Left hindlimb (tissue), 1 donor: ENCODE measurements at places on chromosomes 13 and 19.

GRCh38 chr13:36903925-36904595 is 16.0 kb downstream of the SMAD9 start:
- no peak for DNase-seq

GRCh38 chr13:107139006-107139405 is 571.1 kb upstream of the ARGLU1 start:
- DNase-seq = no peak

- no peak for DNase-seq
These were observed 32.7 kb upstream of the SOX1 start for GRCh38 chr13:112034231-112034630.

GRCh38 chr13:86765462-86765861 is 905.7 kb upstream of the SLITRK5 start:
- no peak for DNase-seq

- no peak for DNase-seq
These were observed 35.0 kb downstream of the MYO9B start for GRCh38 chr19:17110599-17110966.

GRCh38 chr13:95456815-95457214 is 95.7 kb upstream of the CLDN10 start:
- DNase-seq = no peak

GRCh38 chr19:4362101-4362828 is 18.9 kb downstream of the MPND start:
- no peak for DNase-seq

DNA sequence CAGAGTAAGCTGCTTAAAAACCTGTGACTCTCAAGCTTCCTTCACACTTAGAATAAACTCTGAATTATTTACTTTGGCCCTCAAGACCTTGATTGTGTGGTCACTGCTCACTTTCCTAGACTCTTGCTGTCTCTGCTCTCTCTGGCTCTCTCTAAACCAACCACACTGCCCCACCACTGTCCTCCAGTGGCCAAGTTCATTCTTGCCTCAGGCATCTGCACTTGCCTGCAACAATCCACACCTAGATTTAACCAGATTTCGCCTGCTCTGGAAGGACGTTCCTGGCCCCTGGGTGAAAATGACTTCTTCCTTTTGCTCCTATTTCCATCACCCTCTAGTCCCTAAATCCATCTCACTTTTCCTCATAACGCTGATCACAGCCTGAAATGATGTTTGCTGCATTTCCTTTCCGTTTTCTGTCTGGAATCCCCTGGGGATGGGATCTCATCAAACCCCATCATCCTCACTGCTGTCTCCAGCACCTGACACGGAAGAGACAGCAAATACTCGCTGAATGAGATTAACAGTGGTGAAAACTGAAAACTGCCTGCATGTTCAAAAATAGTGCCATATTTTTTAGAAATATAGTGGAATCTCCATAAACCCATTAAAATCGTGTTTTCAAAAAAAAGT is 232.6 kb downstream of the UQCRFS1 start:
- no peak for DNase-seq

DNA sequence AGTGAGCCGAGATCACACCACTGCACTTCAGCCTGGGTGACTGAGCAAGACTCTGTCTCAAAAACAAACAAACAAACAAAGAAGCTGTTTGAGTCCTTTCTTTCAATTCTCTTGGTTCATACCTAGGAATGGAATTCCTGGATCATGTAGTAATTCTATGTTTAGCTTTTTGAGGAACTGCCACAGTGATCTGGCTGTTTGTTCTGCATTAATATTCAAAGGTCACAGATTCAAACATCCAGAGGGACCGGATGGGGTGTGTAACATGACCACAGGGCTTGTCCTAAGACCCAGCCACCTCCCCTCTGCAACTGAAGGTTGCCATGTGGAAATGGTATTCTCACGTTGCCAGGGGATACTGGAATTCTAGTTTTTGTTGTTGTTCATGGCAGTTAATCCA is 10.2 kb downstream of the COLGALT1 start:
- no peak for DNase-seq

GRCh38 chr19:11038511-11038910 is 50.8 kb upstream of the LDLR start:
- no peak for DNase-seq

GRCh38 chr13:61795580-61795979 is 379.9 kb upstream of the PCDH20 start:
- DNase-seq = no peak

DNA sequence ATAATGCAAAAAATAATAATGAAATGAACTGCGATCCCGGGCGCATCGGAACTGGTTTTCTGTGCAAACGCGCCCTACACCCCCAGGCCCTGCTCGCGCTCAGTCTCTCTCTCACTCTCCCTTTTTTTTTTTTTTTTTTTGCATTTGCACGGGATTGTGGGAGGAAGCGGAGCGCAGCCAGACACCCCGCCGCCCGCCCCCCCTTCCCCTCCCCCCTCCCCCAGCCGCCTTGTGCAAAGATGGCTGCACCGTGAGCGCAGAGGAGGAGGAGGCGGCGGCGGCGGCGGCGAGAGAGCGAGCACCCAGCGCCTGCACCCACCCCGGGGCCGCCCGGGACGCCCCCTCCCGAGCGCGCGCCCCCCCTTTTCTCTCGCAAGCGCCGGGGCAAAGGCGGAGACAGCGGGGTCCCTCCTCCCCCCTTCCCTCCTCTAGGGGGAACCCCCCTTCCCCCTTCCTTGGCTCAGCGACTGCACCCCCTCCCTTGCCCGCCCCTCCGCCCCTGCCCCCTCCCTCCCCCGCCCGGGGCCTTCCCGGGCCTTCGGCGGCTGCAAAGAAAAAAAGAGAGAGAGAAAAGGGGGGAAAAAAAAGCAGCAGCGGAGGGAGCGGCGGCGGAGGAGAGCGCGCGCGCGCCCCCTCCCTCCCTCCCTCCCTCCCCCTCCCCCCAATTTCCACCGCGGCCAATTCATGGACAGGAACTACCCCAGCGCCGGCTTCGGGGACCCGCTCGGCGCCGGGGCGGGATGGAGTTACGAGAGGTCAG is at the start of gene PRR12:
Gene PRR12 (plus strand): TSS at position 212 of the 760 bp plus-strand sequence. CDS start 473 bp downstream, at position 685.
- DNase-seq = peak; percentile 92

DNA sequence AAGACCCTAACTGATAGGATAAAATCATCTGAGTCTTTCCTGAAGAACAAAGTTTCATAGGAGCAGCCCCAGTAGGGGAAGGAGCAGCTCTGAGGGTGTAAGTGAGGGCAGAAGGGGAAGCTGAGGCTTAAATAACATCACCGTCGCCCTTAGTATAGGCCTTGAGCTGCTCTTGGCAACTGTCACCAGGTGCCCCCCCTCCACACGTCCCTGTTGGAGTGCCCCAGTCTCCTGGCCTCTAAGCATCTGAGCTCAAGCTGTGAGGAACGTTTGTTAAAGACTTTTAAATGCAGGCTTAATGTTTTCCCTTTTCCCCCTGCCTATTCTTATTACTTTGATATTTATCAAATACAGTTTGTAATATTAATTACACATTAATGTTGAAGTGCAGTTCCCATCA is 170.6 kb downstream of the ZIC5 start:
- no peak for DNase-seq

GRCh38 chr13:110554227-110554836 is 7.2 kb downstream of the RAB20 start:
- no peak for DNase-seq

GRCh38 chr19:42332059-42332458 is 6.6 kb downstream of the MEGF8 start:
- DNase-seq = no peak

GRCh38 chr13:107743983-107744382 is 471.4 kb downstream of the LIG4 start:
- no peak for DNase-seq

DNA sequence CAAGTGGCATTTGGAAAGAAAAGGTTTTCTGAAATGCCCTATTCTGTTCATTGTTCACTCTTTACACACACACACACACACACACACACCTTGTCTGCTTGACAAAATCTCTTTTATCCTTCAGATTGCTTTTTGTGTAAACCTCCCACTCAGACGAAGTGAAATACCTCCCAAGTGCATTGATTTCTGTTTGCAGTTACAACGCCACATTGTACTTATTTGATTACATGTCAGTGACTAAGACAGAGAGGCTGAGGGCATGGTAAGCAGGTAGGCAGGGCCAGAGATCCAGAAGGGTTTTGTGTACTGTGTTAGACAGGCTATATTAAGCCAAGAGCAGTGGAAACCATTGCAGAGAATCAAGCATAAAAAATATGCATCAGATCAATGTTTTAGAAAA is 561.8 kb downstream of the GPC6 start:
- no peak for DNase-seq

DNA sequence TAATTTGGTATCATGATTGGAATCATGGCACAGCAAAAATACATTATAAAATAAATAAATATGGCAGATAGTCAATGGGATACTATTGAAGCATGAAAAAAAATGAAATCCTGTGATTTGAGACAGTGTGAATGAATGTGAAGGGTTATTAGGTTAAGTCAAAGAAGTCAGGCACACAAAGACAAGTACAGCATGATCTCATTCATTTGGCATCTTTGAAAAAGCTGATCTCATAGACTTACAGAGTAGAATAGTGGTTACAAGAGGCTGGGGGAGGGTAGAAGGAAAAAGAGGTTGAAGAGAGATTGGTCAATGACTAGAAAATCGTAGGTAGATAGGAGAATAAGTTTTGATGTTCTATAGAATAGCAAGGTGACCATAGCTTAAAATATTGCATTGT is 295.1 kb upstream of the SLITRK5 start:
- DNase-seq = no peak

GRCh38 chr19:46520616-46521015 is 24.9 kb upstream of the PNMA8B start:
- DNase-seq = no peak

GRCh38 chr19:29511768-29512167 is 14.0 kb upstream of the VSTM2B start:
- DNase-seq = no peak

DNA sequence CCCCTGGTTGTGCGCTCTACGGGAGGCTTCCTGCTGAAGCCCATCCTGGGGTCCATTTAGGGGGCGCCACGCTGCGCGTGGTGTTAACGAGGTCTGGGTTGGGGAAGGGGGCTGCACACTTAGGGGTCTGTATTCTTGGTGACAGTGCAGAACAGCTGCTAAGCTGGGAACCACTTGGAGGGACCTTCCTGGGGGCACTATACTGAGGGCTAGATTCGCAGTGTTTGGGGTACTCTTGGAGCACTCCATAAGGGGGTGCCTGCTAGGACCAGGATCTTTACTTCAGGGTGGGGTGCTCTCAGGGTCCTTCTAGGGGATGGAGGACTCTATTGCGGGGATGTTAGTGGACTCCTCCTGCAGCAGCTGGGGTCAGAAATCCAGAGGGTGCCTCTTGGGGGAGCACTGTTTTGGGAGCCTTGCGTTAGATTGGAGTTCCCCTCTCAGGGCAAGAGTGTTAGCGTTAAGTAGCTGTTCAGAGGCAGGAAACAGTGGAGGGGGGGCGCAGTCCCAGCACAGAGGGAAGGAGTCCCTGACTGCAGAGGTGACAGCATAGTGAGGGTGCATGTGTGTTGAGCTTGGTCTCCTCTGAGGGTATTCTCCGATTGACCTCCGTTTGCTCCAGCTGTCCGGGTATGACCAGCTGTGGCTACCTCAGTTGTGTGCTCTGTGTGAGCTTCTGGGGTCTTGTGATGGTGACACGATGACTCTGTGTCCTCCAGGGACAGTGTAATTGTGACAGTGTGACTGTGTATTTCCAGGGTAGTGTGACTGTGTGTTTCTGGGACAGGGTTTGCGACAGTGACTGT is 1.1 kb downstream of the PDE4A start:
- DNase-seq = no peak

DNA sequence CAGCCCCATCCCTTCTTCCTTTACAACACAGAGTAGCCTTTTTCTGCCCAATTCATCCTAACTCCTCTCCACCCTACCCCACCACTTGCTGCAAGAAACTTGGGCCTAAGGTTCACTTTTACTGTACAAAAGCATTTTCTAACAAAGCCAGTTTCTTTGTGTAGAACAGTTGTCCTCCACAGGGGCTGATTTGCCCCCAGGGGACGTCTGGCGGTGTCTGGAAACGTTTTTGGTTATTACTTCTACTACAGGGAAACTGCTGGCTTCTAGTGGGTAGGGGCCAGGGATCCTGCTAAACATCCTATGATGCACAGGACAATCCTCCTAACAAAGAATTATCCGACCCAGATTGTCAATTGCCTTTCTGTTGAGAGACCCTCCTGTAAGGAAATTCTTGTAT is 7.3 kb upstream of the LMO7 start:
- no peak for DNase-seq

DNA sequence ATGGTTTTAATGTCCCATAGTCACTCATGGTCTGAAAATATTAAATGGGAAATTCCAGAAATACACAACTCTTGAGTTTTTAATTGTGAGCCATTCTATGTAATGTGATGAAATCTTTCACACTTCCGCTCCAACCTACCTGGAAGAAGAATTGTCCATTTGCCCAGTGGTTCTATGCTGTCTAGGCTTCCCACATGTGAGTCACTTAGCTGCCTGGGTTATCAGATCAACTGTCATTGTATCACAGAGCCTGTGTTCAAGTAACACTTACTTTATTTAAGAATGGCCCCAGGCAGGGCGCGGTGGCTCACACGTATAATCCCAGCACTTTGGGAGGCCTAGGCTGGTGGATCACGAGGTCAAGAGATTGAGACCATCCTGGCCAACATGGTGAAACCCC is 1450.5 kb downstream of the EFNB2 start:
- DNase-seq = no peak

DNA sequence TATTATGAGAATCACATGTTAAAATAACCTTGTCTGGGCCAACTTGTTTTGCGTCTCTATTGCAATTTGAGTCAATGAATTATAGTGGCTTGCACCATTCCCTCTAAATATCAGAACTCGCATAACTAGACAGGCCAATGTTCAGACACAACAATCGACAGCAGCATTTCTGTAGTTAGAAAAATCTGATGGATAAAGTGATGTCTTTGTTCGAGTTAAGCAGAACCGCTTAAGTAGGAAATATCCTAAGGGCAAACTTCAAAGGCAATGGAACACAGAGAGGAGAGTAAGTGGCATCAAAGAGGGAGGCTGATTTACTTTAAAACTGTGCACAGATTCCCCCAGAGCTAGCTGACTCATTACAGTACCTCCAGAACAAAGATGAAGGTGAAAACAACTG is 333.9 kb downstream of the NALCN start:
- DNase-seq = no peak

- DNase-seq = no peak
These were observed 445.7 kb downstream of the RFC3 start for GRCh38 chr13:34263681-34264080.

- DNase-seq = no peak
These were observed 670 bp downstream of the BSPH1 start for GRCh38 chr19:47991191-47991808.

- no peak for DNase-seq
These were observed 954 bp upstream of the RASIP1 start for GRCh38 chr19:48741129-48741999.

GRCh38 chr13:107608736-107609135 is 606.6 kb downstream of the LIG4 start:
- no peak for DNase-seq

DNA sequence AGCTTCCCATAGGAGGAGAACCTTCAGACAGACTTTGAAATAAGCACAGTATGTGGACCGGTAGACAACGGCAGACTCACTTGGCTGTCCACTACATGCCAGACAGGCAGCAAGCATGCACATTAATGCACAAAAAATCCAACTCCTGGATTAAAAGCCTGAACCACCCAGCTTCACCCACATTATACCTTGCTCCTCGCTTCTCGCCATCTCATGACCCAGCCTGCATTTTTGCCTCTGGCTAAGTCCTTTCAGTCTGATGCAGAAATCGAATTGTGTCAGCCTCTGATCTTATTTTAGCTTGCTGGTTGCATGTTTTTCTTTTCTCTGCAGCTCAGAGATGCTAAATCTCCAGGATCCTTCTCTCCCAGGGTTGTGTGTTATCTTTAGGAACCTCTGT is 358.7 kb downstream of the RFC3 start:
- DNase-seq = no peak
